ENCODE measurements at places on chromosomes 4 and X.

DNA sequence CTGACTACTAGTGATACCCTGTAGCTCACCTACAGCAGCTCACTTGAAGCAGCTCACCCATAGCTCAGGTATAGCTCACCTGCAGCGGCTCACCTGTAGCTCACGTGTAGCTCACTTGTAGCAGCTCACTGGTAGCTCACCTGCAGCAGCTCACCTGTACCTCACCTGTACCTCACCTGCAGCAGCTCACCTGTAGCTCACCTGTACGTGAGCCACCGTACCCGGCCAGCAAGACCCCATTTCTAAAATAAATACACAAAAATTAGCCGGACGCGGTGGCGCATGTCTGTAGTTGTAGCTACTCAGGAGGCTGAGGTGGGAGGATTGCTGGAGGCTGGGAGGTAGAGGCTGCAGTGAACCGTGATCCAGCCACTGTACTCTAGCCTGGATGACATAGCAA is 30.6 kb downstream of the SHOX start:
- no peak for DNase-seq

GRCh38 chrX:24506082-24506481 is 41.0 kb downstream of the PDK3 start:
- peak; percentile 64 for DNase-seq

- DNase-seq: no peak
These were observed 496.8 kb downstream of the CENPC start for GRCh38 chr4:67048530-67048929.

DNA sequence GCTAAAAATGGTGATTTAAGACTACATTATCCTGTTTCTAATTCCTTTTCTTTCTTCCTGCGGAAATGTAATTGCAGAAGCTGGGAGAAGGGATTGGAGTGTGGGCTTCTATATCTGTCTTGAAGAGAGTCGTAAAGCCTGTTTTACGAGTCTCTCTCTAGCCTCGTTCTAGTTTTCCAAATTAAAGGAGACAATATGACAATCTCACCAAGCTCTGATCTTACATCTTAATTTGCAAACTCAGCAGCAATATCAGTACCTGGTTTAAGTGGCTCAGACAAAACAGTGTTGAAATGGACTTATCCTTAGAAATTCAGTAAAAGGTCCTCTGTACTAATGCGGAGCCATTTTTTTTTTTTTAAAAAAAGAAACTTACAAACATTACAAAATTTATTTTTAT is 349.5 kb upstream of the HAND2 start:
- no peak for DNase-seq

- no peak for DNase-seq
These were observed 42.8 kb downstream of the IL21 start for GRCh38 chr4:122577808-122578781.

- no peak for DNase-seq
These were observed 163.0 kb upstream of the TET2 start for GRCh38 chr4:104983615-104984179.

DNA sequence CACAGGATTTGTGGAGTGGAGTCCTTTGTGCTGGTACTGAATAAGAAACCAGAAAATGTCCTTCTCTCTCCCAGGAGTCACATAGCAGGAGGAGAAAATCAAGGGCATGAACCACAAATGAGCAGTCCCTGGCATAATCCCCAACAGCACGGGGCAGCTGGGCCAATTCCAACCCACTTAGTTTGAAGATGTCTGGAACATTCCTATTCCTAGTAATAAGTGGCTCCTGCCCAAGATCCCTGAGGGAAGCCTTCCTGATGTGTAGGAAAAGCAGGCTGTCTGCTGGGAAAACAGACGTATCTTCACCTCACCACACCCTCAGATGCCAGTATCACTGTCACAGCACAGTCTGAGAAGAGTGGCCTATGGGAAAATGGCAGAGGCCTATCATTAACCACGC is 182.8 kb upstream of the MAP3K15 start:
- peak; percentile 46 for DNase-seq

DNA sequence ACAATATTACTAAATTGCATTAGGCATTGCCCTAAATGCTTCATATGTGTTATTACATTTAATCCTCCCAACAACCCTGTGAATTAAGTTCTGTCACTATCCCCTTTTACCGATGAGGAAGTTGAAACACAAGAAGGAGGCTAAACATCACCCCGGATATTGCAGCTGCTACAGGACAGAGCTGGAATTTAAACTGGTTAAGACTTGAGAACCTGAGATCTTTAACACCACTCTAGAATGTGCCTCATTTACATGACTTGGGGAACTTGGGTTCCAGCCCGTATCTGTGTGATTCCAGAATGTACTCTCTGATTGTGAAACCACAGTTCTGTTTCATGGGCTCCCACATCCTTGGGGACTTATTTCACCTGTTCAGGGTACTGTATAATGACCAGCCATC is 165.1 kb upstream of the PPARGC1A start:
- no peak for DNase-seq

DNA sequence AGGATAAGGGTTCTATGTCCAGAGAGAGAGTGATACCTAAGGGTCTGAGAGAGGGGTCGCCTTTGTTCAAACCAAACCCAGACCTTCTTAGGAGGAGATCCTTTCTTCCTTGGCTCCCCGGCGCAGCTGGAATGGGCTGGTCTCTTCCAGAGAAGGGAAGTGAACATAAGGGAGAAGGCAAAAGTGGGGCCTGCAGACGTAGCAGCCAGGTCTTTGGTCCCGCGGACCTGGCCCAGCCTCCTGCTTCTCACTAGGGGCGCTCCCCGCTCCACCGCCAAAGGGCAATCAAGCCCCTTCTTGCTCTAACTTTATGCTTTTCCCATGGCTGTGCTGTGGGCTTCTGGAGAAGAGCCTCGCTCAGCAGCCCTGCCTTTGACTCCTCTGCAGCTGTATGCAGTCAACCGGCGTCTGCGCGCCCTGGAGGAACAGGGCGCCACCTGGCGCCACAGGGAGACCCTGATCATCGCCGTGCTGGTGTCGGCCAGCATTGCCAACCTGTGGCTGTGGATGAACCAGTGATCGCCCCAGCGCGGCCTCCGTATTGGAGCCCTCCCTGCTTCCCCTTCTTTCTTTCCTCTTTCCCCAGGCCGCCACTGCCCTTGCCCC is 6.5 kb downstream of the FATE1 start:
- DNase-seq: no peak

DNA sequence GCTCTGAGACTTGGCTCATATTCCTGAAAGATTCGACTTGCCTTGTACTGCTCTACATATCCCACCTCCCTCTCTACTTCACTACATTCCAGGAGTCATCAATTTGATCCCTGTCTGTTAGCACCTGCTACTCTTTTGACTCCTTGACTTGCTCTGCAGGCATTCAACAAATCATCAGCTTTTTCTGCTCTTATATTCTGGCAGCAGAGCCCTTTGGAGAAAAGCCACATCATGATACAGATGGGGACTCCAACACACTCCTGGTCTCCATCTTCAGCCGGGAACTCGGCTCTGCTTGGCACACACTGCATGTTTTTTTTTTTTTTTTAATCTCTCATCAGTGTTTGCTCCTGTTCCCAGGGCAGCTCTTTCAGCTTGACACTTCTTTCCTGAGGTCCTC is 293.2 kb upstream of the LCORL start:
- DNase-seq: no peak

GRCh38 chr4:156970501-156971164 is 966 bp downstream of the PDGFC start:
- peak; percentile 34 for DNase-seq

- no peak for DNase-seq
These were observed 341.2 kb downstream of the TECRL start for GRCh38 chr4:64068096-64068495.

DNA sequence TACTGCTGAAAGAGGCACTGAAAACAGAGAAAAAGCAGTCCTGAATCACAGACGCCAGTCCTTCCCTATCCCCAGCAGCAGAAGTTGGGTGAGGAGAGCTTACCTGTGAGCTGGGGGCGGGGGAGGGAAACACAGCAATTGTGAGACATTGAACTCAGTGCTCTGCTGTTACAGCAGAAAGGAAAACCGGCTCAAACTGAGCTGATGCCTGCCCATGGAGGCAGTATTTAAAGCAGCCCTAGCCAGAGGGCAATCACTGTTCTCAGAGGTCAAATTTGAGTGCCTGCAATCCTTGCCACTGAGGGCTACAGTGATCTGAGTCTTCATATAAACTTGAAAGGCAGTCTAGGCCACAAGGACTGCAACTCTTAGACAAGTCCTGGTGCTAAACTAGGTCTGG is 220.7 kb downstream of the GRXCR1 start:
- DNase-seq: no peak

- peak; percentile 16 for DNase-seq
These were observed 9.0 kb upstream of the MAGEA8 start for GRCh38 chrX:149871940-149872339.

DNA sequence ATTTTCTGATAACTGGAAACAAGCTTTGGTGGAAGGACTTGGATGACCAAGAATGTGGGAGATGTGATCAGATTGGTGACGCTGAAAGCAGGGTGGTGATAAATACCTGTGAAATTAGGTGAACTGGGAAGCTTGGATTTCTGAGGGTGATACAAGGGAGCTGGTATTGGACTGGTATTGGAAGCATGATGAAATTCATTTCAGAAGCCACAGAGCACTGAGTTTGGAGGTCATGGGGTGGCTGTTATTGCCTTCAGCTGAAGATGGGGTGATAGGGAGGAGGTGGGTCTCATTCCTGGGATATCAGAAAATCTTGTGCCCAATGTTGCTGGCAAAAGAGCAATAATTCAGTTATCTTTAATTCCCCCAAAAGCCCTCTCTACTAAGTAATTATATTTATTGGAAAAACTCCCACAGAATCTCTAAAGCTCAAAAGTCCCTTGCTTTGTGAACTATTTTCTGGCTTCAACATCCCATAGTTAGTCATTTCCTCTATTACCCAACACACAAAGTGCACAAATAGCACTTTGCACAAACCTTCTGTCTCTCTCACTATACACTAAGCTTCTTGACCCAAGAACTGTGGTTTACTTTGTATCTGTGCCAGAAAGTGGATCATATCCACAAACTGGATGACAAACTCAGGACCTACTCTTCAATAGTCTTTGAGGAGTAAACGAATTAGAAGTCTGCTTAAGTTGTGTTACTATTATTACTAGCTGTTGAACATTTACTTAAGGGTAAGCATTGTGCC is 23.1 kb upstream of the CAMK2D start:
- peak; percentile 76 for DNase-seq

All from NCI-H226 (cell line).